NCI-H1436 treated with DMSO at 0.1 percent for 48 hours (cell line): ENCODE measurements at places on chromosomes 7 and 10.

GRCh38 chr10:20670579-20670978, 226.5 kb downstream of the NEBL start:
- no peak for DNase-seq

DNA sequence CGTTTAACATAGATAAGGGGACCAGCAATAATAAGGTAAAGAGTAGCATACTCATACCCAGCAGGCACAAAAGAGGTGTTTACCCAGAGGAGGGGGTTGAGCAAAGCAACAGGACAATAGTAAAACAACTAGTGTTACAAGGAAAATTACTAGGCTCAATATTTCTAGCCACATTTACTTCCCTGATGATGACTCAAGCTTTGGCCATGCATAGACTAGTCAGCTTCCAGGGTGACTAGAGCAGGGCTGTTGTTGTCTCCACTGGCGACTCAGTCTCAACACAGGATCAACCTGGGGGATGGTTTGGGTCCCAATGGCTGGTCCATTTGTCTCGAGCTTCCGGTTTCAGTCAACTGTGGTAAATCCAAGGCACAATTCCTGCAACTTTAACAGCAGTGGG, 217.7 kb upstream of the KCND2 start:
- no peak for DNase-seq

GRCh38 chr10:67697724-67698131, 1.7 kb upstream of the CTNNA3 start:
- no peak for DNase-seq

GRCh38 chr7:48759431-48760080, 164.8 kb upstream of the CDC14C start:
- no peak for DNase-seq

DNA sequence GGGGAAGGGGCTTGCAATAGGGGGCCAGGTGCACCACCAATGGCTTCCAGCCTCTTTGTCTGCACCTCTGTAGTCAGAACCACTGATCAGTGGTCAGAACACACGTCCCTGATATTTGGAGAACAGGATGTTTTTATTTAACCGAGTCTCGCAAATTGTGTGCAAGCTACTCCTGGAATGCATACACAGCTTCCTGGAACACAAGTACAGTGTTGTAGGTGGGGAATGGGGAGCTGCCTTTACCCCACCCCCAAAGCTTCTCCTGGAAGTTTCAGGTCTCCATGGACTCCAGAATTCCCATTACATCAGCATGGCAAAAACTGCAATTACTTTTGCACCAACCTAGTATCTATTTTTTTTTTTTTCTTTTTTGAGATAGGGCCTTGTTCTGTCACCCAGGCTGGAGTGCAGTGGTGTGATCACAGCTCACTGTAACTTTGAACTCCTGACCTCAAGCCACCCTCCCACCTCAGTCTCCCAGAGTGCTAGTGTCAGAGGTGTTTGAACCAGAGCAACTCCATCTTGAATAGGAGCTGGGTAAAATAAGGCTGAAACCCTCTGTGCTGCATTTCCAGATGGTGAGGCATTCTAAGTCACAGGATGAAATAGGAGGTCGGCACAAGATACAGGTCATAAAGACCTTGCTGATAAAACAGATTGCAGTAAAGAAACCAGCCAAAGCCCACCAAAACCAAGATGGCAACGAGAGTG, 374.0 kb downstream of the CALN1 start:
- DNase-seq, result no peak

GRCh38 chr7:79664884-79665676, 211.6 kb upstream of the MAGI2 start:
- no peak for DNase-seq

- DNase-seq, result no peak
These were observed 15.2 kb upstream of the CPA1 start for GRCh38 chr7:130365088-130365487.

DNA sequence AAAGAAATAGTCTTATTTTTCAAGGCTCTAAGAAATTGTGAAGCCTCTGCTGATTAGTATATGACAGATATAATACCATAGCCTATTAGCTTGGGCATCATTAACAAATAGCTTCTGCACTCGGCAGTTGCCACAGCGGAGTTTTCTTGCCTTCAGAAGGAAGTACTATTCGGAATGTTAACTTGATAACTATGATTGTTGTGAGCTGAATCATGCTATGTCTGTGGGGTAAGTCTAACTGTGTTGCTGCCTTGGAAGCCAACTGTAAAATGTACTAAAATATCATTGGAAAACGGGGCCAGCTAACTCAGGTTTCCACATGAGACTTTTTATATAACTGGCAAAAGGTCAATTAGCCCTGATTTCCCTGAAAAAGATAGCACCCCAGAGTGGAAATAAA, 93.2 kb downstream of the TWIST1 start:
- no peak for DNase-seq

DNA sequence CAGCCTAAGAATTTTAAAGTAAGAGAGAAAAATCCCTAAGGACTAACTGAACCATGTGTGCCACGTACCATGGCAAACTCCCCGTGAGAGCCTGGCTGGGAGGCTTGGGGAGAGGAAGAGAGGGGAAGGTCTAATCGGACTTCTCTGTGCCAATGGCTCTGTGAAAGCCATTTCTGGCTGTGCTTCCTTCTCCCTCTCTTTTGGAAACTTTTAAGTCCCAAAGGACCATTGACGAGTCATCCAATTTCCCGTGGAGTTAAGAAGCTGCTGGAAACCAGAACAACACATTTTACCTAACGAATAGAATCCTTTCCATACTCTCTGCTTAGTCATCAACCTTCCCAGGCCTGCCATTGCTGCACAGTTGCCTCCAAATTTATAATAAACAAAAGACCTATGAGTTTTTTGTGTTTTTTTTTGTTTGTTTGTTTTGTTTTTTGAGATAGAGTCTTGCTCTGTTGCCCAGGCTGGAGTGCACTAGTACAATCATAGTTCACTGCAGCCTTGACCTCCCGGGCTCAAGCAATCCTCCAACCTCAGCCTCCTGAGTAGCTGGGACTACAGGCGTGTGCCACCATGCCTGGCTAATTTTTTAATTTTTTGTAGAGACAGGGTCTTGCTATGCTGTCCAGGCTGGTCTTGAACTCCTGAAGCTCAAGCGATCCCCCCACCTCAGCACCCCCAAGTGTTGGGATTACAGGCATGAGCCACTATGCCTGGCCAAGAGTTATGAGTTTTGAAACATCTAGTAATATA, 13.2 kb downstream of the LAMB1 start:
- no peak for DNase-seq

GRCh38 chr7:113197274-113197673, 78.9 kb upstream of the SMIM30 start:
- DNase-seq, result no peak

- DNase-seq, result no peak
These were observed 38.9 kb downstream of the TSPAN14 start for GRCh38 chr10:80492848-80493521.

DNA sequence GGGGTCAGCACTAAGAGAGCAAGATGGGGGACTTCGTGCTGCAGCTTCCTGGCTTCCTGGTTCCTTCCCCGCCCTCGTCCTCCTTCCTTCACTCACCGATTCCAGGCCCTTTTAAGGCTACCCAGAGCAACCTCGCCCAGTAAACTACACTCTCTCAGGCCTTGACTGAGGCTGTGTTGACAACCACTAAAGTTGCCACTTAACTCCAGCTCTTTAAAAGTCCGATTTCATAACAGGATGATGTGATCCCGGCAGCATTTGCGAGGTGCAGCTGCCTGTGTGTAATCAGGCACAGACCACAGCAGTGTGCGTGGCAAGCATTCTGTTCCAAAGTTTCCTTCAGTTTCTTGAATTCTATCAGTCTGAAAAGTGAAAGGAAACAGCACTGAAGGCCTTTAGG, 110.6 kb downstream of the RAB11FIP2 start:
- DNase-seq, result peak; percentile 7

DNA sequence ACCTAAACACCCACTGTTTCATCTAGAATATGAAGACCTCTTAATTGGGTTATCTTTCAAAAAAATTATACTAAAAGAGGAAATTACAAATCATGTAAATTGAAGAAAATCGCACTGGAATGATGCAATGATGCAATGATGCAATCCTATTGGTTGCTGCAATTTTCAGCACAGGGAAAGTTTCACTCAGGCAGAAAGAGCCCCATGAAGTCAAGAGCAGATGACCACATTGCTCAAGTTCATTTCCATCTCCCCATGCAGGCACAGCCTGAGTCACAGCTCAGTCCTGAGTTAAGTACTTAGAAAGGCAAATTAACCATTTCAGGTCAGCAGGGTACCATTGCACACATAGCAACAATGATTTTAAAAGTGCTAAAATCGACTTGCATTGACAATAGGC, 180.3 kb upstream of the MYO3A start:
- no peak for DNase-seq

GRCh38 chr10:58806970-58807628, 294.4 kb downstream of the BICC1 start:
- DNase-seq, result no peak

- no peak for DNase-seq
These were observed 176.2 kb upstream of the NOBOX start for GRCh38 chr7:144579687-144580086.

GRCh38 chr7:56007167-56007652, 42.8 kb downstream of the NIPSNAP2 start:
- peak; percentile 66 for DNase-seq

- DNase-seq, result no peak
These were observed 104.2 kb upstream of the CHST15 start for GRCh38 chr10:124197371-124198124.

DNA sequence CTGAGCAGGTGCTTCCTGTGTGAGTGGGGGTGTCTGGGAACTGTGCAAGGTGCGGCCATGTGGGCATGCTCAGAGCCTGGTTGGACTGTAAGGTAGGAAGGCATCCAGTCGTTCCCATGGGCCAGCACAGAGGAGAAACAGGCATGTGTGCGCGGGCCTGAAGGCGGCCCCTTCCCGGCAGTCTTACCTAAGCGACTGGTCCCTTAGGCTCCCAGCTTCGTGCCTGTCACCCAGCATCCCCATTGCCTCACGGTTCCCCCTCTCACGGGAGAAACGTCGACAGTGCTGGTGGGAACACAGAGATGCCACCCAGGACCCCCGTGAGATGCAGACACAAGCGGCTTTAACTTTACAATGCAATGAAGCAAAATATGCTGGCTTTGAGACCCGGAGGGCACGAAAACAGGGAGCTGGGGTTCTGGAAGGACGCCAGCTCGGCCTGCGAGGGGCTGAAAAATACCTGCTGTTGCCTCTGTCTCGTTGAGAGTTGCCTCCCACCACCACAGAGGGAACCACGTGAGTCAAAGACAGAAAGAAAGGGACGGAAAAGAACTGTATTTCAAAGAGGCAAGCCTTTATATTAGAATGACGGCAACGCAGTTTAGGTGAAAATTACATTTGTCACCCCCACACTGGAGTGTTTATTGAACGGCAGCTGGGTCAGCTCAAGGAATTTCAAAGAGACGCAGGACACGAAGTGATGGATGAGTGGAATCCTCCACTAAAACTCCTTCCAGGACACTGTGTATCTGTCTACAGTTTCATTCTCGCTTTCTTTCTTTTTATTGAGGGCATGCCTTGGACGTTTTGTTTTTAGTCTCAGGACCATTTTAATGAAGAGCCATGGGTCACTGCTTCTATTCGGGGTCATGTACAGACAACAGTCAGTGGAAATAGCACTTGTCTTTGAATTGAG, 128.4 kb downstream of the DNAJB6 start:
- no peak for DNase-seq

- DNase-seq, result peak; percentile 32
These were observed 23.9 kb upstream of the SEPHS1 start for GRCh38 chr10:13371897-13372470.

GRCh38 chr7:120740348-120740747, 117.6 kb downstream of the TSPAN12 start:
- DNase-seq, result no peak

- DNase-seq, result no peak
These were observed 547.7 kb downstream of the TNS3 start for GRCh38 chr7:47034180-47034579.

GRCh38 chr7:2247141-2247995, 5.3 kb downstream of the NUDT1 start:
- DNase-seq, result no peak

- no peak for DNase-seq
These were observed 106.4 kb upstream of the GJD4 start for GRCh38 chr10:35498693-35499092.

GRCh38 chr7:101565601-101566209, 63.4 kb downstream of the MYL10 start:
- no peak for DNase-seq

DNA sequence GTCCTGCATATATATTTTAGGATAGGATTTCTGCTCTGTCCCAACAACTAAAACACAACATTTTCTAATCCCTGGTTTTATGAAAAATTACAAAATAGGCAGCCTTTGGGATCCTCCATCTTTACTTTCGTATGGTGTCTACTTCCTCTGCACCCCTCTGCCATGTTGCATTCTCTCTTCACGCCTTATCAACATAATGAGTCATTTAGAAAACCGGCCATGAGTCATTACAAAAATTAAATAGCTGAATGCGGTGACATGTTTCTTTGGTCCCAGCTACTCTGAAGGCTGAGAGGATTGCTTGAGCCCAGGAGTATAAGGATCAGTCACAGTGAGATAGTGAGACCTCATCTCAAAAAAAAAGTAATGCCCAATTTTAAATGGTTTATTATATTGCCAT, 148.1 kb upstream of the CELF2 start:
- no peak for DNase-seq

DNA sequence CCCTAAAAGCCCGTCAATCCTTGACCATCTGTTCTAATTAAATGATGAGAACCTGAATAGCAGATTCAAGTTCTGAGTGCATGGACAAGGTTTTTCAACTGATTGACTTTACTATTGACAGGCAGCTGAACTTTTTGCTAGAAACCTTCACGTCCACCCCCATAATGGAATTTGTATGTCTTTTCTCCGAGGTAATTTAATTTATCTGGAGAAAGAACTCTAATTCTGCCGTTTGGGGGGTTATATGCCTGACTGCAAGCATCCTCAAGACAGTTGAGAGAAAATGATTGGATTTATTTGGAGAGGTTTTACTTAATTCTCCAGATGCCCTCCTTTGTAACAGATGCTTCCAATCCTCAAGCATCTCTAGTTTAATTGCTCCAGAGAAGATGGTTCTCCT, 1053.4 kb upstream of the AUTS2 start:
- no peak for DNase-seq

DNA sequence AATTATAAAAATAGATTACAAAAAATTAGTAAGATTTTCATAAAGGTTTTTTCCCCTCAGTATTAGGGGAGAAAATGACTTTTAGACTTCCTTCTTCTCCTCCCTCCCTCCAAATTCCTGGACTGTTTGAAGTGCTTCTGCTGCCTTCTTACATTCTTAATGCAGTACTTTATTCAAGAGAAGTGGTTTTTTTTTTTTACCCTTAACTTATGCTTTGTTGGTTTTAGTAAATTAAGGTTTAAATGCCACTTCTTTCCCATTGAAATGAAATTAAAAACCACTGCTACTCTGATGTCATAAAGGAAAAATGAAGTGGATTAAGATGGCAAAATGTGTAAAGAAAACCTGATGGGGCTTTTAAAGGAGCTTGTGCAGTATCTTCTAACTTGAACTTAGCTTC, 140.7 kb downstream of the VTI1A start:
- no peak for DNase-seq

DNA sequence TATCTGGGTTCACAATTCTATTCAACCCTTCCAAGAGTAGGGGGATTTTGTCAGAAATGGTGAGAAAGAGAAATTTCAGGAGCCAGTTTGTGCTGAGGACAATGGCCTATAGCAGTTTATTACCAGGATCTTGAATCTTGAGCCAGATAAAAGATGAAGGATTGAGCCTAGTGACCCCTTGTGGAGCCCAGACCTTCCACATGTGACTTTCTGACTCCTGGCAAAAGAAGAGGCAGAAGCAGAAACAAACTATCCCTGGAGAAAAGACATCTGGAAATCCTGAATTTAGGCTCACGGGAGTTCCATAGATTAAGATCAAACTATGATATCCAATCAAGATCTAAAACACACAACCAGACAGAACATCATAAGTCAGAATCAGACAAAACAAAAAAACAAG, 60.9 kb upstream of the CHRM2 start:
- no peak for DNase-seq
